ENCODE measurements at places on chromosomes 3 and 15. TPM values are rescaled to one million over a fixed set of nuclear protein-coding genes. Genes with fewer than 3 reads are reported as not detected.

The MYZAP gene
- total RNA-seq, result 0.58 TPM

- no peak for DNase-seq
These were observed 51.1 kb downstream of the OSBPL10 start for GRCh38 chr3:31929826-31930502.

The DAG1 gene
- total RNA-seq, result 59.6 TPM

DNA sequence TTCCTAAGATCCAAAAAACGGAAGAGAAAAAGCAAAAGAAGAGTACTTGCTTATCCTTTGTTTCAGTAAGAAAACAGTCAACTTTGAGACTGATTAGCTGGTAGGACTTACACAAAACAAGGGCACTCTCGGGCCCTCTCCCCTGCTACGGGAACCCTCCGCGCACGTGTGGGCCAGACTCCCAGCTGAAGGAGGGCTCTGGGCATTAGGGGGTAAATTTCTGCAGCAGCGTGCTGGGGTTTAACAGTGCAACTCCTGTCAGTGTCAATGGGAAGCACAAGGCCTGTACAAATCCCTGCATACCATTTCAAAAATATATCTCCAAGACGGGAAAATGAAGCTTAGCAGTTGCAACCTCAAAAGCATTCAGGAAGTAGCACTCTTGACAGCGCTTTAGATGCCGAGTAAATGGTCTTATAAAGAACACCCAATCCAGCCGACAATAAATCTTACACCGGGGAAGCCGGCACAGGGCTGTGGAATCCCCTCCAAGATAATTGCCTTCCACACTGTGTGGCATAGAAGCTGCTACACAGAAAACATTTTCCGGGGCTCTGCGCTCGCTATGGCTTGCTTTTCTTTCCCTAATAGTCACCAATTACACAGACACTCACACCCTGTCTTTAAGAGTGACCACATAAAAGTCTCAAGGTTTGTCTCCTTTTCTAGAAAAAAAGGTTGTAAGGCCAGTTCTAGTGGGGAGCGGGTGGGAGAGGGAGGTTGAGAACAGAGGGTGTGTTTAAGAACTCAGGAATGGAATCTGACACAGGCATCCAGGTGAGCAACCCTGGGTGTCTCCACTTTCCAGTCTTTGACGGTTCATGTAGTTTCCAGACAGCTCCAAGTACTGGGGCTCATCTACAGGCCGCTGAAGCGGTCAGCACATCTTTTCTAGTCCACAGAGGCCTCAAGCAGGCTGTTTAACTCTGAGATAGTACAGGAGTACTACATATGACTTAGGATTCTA is 512.7 kb downstream of the FOXP1 start:
- DNase-seq, result no peak

- DNase-seq, result no peak
These were observed 1099.3 kb downstream of the ROBO2 start for GRCh38 chr3:78139166-78139565.

DNA sequence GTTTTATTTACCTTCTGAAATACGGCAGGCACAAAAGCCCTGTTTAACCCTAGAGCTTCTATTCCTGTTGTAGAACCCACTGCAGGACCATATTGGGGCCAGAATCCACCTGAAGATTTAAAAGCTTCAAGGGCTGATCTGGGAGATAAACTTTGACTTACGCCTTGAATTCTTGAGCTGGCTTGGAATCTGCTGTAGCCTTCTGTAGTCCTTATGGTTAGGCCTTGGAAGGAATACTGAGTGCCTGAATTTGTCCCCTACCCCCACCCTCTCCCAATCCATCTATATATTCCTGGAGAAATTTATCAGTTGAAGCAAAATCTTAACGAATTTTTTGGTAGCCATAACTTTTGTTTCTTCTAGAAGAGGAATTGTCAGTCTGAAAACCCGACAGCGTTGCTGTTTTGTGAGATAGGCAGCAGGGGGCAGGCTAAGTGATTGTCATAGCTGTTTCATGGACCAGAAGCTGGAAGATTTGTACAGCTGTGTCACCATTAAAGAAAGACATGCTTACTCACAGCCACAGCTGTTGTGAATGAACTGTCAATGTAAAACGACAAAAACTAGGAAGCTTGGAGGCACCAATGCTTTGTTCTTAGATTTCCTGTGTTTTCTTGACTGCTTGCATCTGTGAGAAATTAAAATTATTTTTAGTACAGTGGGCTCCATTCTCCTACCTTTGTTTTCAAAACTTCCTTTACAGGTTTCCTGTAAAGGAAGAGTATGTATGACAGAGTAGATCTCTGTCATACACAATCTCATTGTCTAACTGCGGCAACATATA is 12.8 kb downstream of the LXN start:
- DNase-seq, result no peak

DNA sequence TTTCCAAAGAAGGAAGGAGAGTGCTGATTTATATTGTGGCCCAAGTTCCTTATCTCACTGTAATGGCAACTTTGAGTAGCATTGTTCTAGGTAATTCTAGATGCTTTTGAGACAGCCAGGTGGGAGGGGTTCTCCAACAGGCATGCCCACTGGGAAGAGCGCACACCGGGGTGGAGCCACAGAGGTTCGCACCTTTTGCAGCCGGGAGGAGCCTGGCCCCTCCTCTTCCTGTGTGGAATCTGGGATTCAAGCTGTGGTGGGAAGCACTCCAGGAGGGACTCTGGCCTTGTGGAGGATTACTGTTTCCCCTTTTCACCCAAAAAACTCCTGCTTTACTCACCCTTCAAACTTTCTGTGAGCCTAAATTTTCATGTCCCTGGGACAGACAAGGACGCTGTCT is 53.1 kb downstream of the CFAP20DC start:
- DNase-seq, result no peak

- no peak for DNase-seq
These were observed 25.9 kb downstream of the PAQR5 start for GRCh38 chr15:69324565-69324964.

All from left lobe of liver (tissue), 2 donors.